ENCODE measurements at places on chromosomes 2 and 18. TPM values are rescaled to one million over a fixed set of nuclear protein-coding genes. Genes with fewer than 3 reads are reported as not detected.

Gene TGFA
- 12.6 TPM for total RNA-seq

Gene RRM2
- 0.60 TPM for total RNA-seq

GRCh38 chr2:218476676-218477075, 57.8 kb downstream of the VIL1 start:
- no peaks in the 10 kb centered on the region for H3K36me3 ChIP-seq
- no peaks in the 10 kb centered on the region for H3K27me3 ChIP-seq
- H3K4me1 ChIP-seq, result no peaks in the 10 kb centered on the region
- H3K4me3 ChIP-seq, result no peak overlapping the region
- no peak overlapping the region for H3K27ac ChIP-seq
- DNase-seq, result peak; percentile 23

- no peak for DNase-seq
- peak overlapping the region; percentile 8 for H3K27ac ChIP-seq
- H3K36me3 ChIP-seq, result no peaks in the 10 kb centered on the region
- peaks cover 74% of the 10 kb centered on the region for H3K4me1 ChIP-seq
- H3K4me3 ChIP-seq, result peak overlapping the region; percentile 0
- no peaks in the 10 kb centered on the region for H3K27me3 ChIP-seq
Measured at GRCh38 chr18:74289137-74289536, 2.6 kb downstream of the CYB5A start.

- H3K27ac ChIP-seq, result no peak overlapping the region
- no peak overlapping the region for H3K4me3 ChIP-seq
- H3K4me1 ChIP-seq, result no peaks in the 10 kb centered on the region
- no peaks in the 10 kb centered on the region for H3K27me3 ChIP-seq
Measured at GRCh38 chr2:135245071-135245470, 193.0 kb downstream of the RAB3GAP1 start.

- peaks cover 4% of the 10 kb centered on the region for H3K27me3 ChIP-seq
- no peak for DNase-seq
- peaks cover 6% of the 10 kb centered on the region for H3K4me1 ChIP-seq
- H3K36me3 ChIP-seq, result no peaks in the 10 kb centered on the region
- H3K27ac ChIP-seq, result peak overlapping the region; percentile 91
- H3K4me3 ChIP-seq, result peak overlapping the region; percentile 67
Measured at GRCh38 chr2:30231996-30232800, 864 bp downstream of the LBH start.

- peak overlapping the region; percentile 92 for H3K27ac ChIP-seq
- DNase-seq, result no peak
- H3K27me3 ChIP-seq, result no peaks in the 10 kb centered on the region
- no peak overlapping the region for H3K4me3 ChIP-seq
- no peaks in the 10 kb centered on the region for H3K4me1 ChIP-seq
- no peaks in the 10 kb centered on the region for H3K36me3 ChIP-seq
Measured at GRCh38 chr2:37190290-37190689, 1.8 kb upstream of the SULT6B1 start.
